ENCODE measurements at places on chromosomes 11 and 22.

DNA sequence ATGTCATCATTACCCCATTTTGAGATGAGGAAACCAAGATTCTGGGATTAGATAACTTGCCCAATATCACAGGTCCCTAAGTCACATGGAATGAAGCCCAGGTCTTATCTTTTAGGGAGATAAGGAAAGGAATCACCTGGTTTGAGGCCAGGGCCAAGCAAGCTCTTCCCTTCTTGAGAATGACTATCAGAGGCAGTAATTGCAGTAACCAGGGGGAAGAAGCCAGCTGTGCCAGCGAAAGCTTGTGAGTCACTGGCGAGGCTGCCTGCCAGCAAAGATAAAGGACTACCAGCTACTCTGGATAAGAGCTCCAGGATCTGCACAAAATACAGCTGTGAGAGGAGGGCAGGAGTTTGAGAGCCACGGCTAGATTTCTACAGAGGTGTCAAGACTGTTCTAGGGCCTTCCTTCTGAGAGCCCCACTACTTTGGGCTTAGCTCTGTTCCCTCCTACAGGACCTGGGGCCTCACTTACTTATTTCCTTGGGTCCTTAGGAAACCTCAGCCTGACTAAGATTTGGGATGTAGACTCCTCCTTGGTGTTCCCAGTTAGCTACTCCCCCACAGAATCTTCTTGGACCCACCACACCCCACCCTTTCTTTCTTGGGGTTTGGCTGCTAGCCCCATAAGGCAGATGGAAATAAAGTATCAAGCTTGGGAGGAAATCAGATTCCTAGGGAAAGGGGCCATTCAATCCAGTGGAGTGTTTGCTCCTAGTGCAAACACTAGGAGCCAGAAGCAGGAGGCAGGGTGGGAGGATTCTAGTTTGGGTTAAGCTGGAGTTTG is 9.7 kb upstream of the CCKBR start:
- DNase-seq: no peak

DNA sequence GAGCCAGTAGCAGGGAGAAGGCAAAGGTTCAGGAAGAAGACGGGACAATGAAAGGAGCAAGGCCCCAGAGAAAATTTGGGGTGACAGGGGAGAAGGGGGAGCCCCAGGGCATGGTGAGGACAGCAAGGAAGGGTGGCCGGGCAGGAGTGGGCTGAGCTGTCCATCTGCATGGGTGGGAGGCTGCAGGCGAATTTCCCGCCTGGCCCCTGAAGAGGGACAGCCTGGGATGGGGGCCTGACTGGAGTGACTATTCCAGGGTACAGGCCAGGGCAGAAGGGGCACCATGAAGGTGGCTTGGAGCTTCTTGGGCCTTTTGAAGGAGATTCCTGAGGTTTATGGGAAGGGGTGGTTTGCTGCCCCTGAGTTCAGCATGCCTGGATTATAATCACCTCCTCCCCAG is 56.2 kb downstream of the WNT11 start:
- DNase-seq: no peak

DNA sequence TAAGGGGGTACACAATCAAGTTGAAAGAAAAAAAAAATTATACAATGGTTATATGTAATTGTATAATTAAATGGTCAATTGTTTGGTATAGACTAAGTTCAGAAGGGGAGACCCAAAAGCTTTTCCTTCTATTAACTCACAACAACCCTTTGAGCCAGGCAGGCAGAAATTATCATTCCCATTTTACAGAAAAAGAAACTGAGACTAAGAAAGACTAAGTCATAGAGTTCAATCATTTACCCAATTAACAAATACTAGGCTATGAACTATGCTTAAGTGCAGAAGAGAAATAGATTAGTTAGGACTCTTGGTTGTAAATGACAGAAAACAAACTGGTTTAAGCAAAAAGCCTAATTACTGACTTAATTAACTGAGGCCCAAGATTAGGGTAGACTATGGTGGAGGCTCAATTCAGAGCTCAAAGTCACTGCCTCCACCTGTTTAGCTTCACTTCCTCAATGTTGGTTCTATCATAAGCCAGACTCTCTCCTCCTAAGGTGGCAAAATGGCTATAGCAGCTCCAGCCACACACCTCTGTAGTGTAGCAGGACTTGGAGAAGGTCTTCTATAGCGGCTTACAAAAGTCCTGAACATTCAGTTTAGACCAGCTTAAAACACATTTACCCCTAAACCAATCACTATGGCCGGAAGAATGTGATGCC is 34.2 kb downstream of the FAM168A start:
- no peak for DNase-seq

DNA sequence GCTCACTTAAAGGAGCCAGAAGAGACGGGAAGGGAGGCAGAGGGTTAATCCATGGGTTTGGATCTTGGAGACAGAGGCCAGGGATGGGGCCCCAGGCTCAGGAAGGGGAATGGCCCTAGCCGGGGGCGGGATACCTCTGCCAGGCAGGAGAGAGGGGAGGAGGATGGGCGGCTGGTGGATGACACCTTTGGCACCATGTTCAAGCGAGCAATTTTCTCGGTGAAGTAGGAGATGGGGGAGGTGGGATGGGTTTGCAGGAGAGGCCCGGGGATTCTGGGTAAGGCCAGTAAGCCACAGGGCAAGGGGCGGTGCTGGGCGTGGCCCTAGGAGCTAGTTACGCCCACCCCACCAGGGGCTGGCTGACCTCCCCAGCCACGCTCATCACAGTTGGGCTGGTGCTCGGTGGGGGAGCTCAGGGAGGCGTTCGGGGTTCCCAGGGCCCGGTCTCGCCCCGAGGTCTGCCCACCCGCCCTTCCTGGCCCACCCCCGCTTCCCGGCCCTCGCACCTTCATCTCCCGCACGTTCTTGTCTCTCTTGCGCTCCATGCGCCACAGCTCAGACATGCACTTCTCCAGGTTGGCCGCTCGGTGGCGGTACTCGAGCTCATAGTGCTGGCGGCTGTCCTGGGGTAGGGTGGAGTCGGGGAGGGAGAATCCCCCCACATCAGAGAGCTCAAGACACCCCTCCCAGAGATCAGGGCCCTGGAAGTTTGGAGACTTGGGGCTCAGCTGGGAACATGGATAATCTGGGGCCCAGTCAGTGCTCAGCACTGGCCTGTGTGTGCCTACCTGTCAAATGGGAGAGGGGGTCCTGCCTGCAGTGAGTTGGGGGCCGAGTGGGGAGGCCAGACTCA is 12.7 kb downstream of the BAIAP2L2 start:
- DNase-seq: no peak

GRCh38 chr11:48193876-48194275 is 22.7 kb upstream of the OR4B1 start:
- DNase-seq: no peak

DNA sequence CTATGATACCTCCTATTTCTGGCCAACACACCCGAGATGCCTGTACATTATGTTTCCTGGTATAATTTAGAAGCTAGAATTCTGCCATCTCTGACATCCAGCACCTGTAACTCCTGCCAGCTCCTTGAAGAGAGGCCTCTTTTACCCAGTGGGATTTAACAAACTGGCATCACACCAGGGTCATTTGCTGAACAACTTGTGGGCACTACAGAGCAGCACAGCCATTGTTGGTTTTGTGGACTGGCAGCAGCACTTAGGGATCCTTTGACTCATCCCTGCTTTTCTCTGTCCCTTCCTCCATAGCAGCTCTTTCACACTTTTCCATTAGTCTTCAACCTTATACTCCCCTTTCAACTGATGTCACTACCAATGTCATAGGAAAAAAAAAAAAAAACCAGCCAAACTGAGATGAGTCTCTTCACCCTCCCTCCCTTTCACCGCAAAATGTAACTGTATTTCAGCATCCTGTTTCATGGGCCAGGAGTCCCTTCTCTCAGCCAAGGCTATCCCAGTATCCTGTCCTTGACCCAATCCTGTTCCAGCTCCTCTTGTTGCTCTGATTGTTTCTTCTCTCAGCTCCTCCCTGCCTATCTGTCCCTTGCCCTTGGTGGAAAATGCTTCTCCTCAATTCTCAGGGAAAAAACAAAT is 68.7 kb downstream of the PPFIBP2 start:
- DNase-seq: no peak

DNA sequence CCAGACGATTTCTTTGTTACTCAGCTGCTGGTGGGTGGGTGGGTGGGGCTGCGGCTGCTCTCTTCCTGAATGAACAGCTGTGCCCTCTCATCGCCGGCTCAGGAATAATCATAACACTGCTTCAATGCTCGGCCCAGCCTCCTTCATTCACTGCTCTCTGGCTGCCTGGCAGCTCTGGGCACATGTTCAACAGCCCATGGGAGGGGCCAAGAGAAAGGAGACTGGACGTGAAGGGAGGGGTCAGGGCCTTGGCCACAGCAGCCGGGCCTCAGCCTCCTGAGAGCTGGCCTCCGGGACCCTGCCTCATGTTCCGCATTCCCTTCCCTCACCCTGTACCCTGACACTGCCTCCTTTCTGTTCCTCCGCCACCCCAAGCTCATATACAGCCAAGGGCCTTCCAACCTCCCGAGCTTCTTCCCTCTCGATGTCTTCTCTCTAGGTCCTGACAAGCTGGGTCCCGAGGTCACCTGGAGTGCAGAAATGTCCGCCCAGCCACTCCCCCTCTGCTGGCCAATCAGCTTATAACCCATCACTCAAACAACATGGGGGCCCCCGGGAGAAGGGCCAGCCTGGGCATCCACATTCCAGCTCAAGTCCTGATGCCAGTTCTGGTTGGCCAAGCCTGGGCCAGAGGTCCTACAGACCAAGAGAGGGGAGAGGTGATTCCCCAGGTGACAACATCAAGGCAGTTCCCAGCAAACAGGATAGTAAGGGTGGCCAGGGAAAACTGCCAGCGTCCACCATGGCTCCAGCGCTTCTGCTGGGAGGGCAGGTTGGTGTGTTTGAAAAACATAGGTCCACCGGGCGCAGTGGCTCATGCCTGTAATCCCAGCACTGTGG is 3.2 kb upstream of the CSDC2 start:
- DNase-seq: no peak

DNA sequence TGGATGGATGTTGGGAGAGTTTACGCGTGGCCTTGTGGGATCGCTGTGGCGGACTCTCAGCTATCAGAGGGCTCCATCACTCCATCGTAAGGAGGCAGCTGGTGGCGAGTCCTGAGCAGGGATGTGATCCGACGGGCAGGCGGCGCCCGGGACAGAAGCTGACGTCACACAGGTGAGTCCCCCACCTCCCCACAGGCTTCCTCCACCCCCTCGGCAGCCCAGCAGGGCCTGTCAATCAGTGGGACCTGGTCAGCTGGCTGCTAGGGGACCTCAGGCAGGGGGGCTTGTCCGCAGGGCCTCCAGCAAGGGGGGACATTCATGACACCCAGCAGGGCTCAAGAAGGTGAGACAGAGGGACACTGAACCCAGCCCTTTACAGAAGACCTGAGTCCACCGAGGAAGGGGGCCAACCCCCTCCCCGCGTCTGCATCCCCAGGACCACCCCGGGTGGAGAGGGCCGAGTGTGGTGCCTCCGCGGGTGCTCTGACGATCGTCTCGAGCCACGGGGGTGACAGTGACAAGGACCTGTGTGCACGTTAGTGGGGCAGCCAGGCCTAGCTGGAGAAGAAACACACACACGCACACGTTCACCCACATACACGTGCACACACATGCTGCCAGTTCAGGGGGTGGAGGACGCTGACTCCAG is 7.1 kb downstream of the HRAS start:
- DNase-seq: no peak

DNA sequence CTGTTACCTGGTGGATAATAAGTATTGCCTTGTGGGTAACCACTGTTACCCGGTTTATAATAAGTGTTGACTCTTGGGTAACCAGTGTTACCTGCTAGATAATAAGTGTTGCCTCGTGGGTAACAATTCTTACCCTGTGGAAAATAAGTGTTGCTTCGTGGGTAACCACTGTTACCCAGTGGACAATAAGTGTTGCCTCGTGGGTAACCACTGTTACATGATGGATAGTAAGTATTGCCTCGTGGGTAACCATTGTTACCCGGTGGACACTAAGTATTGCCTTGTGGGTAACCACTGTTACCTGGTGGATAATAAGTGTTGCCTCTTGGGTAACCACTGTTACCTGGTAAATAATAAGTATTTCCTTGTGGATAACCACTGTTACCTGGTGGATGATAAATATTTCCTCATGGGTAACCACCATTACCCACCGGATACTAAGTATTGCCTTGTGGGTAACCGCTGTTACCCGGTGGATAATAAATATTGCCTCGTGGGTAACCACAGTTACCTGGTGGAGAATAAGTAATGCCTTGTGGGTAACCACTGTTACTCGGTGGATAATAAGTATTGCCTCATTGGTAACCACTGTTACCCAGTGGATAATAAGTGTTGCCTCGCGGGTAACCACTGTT is 8.7 kb upstream of the NXPE4 start:
- no peak for DNase-seq

DNA sequence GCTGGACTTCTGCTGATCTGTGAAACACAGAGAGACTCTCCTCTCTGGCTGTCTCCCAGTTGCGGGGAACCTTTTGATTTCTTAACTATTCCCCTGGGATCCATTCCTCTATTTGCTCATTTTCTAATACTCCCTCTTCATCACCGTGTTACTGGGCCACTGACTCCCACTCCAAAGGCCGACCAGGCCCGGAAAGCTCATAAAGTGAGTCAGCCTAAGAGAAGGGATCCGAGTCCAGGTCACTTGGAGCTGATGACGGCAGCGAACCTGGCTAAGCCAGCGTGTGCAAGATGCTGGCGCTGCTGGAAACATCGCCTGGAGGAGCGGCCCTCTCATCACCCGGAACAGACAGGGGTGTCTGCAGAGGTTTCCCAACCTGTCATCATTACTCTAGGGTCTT is 112.8 kb downstream of the FBXO7 start:
- no peak for DNase-seq

DNA sequence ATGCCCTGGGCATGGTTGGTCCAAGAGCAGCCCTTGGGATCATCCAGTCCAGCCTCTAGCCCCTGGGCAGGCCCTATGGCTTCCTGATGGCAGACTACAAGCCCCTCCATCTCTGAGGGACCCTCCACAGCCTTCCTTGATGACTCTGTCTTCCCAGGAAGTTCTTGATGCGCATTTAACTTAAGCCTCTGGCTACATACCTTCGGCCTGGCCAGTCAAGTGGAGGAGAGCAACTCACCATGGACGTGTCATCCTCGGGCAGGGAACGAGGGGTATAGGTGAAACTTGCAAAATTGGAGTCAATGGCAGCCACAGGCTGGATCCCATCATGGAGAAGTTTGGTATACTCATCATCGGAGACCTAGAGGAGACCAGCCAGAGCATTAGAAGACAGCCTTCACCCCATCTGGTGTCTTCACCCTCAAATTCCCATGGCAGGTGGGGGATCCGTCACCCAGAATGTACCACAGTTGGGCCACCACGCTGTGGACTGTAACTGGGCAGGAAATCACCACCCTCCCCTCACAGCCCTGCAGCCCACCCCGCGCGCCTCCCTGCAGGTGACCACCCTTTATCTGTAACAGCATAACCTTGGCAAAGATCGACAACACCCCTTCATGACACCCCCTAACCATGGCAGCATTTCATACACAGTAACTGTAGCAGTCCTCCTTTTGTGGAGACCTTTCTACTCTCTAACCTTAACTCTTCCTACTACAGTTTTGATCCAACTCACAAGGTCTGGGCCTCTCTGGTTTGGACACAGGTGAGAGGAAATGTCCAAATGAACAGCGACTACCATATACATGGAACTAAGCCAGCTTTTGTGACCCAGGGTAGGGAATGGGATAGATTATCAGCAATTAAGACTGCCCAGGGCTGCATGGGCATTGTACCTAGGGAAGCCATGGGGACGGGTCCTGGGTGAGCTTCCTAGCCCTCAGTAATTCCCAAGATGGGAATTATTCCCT is 91.7 kb downstream of the PDE2A start:
- no peak for DNase-seq

- no peak for DNase-seq
Measured at GRCh38 chr11:99773646-99774045, 752.9 kb downstream of the CNTN5 start.

GRCh38 chr22:41672780-41673509 is 15.7 kb downstream of the SNU13 start:
- no peak for DNase-seq

Data from stimulated activated CD4-positive, alpha-beta T cell treated with anti-CD3 and anti-CD28 coated beads, Interleukin-1b, Interleukin-23, amount 100 ng/mL, for 24 hours (primary cell).